ENCODE measurements at places on chromosomes 16 and 17.
A peak's percentile ranks its signal among the peaks of the same experiment; 100 is the strongest.

DNA sequence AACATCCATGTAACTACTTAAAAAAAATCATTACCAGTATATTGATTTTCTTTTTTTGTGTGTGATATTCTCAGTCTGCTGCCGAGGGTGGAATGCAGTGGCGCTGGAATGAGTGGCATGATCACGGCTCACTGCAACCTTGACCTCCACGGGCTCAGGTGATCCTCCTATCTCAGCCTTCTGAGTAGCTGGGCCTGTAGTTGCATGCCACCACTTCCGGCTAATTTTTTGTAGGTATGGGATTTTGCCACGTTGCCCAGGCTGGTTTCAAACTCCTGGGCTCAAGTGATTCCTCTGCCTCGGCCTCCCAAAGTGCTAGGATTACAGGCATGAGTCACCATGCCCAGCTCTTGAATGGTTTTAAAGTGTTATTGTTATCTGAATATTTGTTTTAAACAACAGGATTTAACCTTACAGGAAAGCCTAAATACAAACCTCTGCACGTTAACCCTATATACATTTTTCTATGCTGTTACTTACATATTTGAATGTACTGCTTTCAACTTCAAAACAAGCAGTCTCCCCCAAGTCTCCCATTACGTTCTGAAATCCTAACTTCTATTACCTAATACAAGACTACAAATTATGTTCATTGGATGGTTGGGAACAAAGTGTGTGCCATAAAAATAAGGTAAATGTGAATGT is 61.7 kb downstream of the KPNA2 start:
- no peak for DNase-seq

- no peak for DNase-seq
Observed at GRCh38 chr16:72036098-72036497, 18.2 kb upstream of the HP start.

DNA sequence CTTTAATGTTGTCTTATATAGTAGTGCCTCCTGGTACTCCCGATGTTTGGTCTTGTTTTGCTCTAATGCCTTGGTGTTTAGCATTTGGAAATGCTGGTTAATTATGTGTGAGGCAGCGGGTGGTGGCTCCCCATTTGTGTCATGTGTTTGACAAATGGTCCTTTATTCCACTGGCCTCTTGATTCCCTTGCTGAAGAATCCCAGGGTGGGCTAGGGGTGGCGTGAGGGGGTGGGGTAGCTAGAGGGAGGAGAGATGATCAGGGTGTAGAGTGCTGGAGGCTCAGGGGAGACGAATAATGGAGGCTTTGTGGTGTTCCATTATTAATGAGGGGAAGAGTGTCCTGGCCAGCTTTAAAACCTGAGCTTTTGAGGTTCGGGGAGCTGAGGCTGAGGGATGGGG is 5.4 kb downstream of the DYNLL2 start:
- no peak for DNase-seq

GRCh38 chr16:89564476-89565255 is 4.2 kb downstream of the RPL13 start:
- no peak for DNase-seq

DNA sequence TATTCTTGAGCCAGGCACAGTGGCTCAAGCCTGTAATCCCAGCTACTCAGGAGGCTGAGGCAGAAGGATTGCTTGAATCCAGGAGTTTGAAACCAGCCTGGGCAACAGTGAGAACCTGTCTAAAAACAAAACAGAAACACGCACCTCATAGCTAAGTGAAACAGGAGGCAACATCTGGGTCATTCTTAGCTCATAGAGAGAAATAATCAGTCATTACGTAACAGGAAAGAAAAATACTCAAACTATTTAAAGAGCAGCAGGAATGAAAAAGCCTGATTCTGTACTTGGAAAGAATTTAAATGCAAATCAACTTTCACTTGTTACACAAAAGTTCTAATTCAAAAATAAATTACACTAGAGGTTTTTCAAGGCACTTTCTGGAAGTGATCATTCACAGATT is 17.2 kb downstream of the CHCT1 start:
- no peak for DNase-seq

- DNase-seq: peak; percentile 16
Observed at GRCh38 chr17:62064029-62064790, 868 bp downstream of the MED13 start.

- DNase-seq: no peak
Observed at GRCh38 chr16:62832214-62832613, 796.0 kb upstream of the CDH8 start.

GRCh38 chr17:65297916-65298315 is 160.7 kb downstream of the RGS9 start:
- DNase-seq: no peak

- no peak for DNase-seq
Observed at GRCh38 chr16:28193530-28194423, 18.0 kb downstream of the XPO6 start.

DNA sequence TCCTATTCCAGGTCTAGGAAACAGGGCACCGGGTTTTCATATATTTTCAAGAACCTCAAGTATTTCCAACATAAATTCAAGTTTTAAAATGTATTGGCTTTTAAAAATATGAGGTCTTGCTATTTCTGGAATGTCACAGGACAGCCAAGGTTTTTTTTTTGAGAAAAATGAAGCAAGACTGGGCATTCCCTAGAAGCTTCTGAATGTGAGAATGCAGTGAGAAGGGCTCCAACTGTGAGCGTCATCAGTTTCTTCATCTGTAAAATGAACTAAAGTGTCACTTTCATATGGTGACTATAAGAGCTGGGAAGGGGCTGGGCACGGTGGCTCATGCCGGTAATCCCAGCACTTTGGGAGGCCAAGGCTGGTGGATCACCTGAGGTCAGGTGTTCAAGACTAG is 455.8 kb upstream of the MAF start:
- DNase-seq: no peak

DNA sequence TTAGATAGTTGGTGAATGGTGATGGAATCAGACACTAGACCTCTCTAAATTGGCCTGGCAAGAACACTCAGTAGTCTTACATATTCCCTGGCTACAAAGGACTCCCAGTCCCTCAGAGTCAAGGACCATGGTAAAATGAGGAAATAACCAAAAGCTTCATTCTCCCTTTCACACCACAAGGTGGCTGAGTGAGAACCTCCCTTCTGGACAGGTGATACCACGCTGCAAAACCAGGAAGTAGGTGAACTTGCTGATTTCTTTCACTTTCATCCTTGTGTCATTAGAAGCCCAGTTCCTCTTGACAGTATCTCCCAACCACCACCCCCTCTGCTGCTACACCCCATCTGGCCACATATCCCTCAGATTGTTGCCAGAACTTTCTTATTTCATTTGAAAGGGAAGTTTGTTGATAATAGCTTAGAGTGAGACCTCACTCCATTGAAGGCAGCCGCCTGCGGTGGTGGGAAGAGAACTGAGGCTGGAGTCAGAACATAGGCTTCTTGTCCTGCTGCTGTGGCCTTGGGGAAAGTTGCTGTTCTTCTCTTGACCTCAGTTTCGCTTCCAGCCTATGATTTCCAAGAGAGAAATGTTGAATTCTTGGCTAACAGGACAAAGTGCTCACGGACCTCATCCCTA is 290.6 kb upstream of the CCL2 start:
- no peak for DNase-seq

DNA sequence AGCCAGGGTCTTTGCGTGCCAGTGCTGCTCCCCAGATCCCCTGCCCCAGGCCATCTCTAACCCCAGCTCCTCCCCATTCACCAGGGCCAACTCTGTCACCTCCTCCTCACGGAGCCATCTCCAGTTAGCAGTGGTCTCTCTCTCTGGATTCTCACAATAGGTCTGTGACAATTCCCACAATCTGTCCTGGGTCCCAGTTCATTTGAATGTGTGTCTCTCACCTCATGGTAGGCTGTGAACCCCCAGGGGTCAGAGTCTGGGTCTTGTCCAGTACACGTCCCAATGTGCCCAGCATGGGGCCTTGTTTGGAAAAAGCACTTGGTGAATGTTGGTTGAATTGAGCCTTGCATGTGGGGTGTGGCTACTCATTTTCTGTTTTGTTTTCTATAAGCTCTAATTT is 205.3 kb downstream of the PHKB start:
- no peak for DNase-seq

DNA sequence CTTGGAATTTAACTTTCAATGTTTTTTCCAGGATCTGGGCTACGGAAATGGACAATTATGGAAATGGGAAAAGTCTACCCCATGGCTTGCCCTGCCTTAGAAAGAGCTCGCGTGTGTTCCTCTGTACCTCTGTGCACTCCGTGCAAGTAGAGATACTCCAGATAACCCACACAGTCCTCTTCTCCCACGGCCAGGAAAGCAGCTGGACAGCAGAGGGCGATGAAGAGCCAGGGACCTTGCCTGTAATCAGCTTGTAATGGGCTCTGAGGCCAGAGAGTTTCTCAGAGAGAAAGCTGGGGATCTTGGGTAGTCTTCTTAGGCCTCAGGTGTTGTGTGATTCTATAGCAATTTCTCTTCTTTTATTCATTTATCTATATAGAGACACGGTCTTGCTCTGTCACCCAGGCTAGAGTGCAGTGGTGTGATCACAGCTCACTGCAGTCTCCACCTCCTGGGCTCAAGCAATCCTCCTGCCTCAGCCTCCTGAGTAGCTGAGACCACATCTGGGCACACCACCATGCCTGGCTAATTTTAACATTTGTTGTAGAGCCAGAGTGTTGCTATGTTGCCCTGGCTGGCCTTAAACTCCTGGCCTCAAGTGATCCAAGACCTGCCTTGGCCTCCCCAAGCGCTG is 2.4 kb upstream of the SOCS7 start:
- DNase-seq: peak; percentile 64

DNA sequence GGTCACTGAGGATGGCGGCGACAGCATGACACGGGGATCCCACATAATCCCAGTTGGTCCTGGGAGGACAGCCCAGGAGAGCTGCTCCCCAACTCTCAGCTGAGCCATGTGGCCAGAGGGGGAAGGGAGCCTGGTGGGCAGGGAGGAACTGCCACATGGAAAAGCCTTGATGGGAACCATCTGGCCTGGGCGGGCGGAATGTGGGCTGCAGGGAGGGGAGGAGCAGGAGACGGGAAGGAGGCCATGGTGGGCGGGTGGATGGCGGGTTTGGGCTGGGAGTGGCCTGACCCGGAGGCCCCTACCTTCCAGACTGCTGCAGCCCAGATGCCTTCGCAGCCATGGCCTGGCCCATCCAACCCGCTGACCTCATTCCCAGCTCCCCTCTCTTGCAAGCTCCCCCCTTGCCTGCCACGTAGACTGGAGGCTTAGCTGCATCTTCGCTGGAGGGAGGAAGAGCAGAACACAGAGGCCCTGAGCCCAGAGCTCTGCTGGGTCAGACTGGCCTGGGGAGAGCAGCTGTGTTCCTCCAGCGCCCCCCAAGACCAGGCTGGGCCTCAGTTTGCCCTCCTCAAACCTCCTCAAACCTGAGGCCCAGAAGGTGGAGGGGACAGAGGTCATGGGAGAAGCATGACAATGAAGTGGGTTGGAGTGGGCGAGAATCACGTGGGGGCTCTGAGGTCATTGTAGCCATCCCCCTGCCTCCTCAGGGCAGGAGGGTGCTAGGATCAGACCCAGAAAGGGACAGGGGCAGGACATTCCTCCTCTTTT is 8.2 kb upstream of the COL1A1 start:
- no peak for DNase-seq

DNA sequence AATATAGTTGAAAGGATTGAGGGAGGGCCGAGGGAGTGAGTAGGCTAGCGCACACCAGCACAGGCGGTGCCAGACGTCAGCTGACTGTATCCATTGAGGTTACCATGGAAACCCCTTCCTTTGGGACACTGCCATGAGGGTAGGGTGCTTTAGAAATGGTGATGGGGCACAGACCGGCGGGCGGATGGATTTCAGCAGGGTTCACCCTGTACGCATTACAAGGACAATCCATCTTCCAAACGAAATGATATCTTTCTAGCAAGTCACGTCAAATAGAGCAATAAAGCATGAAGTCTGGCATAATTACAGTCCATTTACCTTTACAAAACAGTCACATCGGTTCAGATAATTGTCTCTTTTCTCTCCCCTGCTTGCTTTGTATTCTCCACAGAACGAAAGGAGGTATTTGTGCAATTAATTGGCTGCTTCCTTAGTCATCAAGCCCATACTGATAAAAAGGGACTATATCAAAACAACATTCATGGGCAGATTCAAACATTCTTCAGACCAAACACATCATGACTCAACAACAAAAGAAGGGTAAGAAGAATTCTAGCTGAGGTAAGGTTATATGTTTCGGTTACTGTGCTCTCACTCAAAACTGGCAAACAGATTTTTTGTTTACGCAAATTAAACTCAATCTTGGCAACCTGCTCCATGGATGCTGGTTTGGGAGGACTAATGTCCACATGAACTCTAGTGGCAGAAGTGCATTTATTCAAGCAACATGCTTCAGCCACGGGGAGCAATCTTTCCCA is 140.6 kb downstream of the CDK5R1 start:
- no peak for DNase-seq

GRCh38 chr16:5056352-5056751 is 9.4 kb downstream of the C16orf89 start:
- DNase-seq: peak; percentile 1

- no peak for DNase-seq
Observed at GRCh38 chr16:35200662-35201061, 1741.2 kb downstream of the TP53TG3F start.

- DNase-seq: no peak
Observed at GRCh38 chr17:50939795-50940684, 73.9 kb upstream of the TOB1 start.

DNA sequence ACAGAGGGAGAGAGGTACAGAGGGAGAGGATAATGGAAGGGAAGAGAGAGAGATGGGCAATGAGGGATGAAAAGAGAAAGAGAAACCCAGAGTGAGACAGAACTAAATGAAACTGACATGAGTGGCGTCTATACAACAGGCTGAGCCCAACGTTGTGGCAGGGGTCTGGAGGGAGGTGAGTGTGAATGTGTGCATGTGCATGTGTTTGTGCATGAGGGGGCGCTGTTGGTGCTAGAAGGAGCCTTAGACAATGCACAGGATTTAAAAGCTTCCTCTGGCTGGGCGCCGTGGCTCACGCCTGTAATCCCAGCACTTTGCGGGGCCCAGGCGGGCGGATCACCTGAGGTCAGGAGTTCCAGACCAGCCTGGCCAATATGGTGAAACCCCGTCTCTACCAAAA is 454.8 kb upstream of the CDH11 start:
- DNase-seq: no peak

- DNase-seq: no peak
Observed at GRCh38 chr16:57977418-57978069, 6.6 kb upstream of the CNGB1 start.

- DNase-seq: peak; percentile 81
Observed at GRCh38 chr17:71511266-71511995, 609.4 kb upstream of the SOX9 start.

All from NCI-H526 treated with DMSO at 0.1 percent for 48 hours (cell line).